Epithelial cell of alveolus of lung (primary cell): ENCODE measurements at places on chromosomes 4 and X. TPM values are rescaled to one million over a fixed set of nuclear protein-coding genes. Genes with fewer than 3 reads are reported as not detected.

The BMPR1B gene
- 1.0 and 3.4 TPM in 2 replicates for total RNA-seq

The CT47B1 gene
- not detected in 2 replicates for total RNA-seq

The TCEANC gene
- 1.2 and 1.7 TPM in 2 replicates for total RNA-seq

The C4orf36 gene
- total RNA-seq: 8.6 TPM in 1 of 2 replicates, not detected in the other

The RS1 gene
- not detected in 2 replicates for total RNA-seq

The CSAG1 gene
- not detected in 2 replicates for total RNA-seq
